CD14-positive monocyte (primary cell): ENCODE measurements at places on chromosomes 3 and 15.

DNA sequence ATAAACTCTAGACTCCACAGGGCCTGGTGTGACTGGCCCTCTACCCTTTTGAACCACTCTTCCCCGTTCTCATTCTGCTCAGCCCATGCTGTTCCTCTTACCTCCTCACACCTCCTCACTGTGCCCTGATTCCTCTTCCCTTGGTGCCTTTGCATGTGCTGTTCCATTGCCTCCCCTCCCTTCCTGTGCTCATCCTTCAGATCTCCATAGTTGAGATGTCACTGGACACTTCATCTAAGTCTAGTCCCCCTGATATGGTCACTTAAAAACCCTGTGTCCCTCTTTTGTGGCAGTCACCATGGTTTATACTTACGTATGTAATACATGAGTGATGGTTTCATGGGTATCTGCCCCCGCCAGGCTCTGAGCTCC lies 69.8 kb downstream of the LSM3 start:
- no peak for DNase-seq

GRCh38 chr3:55000546-55000945 lies 72.7 kb upstream of the LRTM1 start:
- DNase-seq: no peak

DNA sequence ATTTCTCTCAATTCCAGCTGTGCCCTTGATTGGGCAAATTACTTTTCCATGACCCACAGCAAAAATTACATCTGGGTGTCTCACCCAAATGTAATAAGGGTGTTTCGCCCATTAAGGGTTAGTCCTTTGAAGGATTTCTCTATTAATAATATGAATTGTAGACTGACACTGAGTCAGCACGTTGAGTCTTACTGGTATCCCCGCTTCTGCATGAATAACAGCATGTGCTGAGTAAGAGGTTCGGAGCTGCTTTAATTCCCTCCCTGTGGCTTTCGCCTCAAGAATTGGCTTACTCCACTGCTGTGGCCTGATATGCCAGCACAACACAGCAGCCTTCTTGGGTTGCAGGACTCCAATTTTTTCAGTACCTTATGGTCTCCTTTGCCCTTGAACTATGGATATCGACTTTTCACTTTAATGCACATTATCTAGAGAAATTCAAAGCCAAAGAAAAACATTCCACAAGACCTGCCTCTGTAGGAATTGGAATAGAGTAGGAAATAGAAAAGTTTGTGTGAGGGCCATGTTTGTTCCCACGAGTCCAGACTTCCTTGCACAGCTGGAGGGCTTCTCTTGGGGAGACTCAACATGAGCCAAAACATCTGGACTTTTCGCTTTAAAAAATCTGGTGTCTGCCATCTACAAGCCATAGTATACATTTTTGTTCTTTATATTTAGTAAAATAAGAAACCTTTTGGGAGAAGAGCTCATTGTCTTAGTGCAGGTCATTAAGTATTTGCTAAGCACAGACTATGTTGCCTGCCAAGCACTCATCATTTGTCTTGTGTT lies 20.7 kb upstream of the ERC2 start:
- DNase-seq: no peak

- DNase-seq: no peak
These were observed 103.8 kb upstream of the ADPGK start for GRCh38 chr15:72887376-72887775.

DNA sequence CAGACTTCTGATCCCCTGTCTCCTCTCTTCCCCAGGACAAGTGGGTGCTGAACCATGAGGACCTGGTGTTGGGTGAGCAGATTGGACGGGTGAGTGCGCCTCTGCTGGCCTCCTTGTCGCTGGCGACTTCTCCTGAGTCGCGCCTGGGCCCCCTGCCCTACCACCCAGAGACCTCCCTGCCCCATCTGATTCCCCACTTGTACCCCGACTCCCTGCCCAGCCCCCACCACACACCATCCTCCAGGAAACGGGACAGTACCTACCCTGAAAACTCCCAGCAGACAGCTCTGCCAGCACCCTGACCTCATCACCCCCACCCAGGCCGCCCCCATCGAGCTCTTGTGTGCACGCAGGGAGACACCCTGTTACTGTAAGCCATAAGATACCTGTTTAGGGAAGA lies 7.7 kb downstream of the FES start:
- DNase-seq: no peak

GRCh38 chr3:14872706-14873105 lies 53.9 kb downstream of the FGD5 start:
- DNase-seq: no peak

DNA sequence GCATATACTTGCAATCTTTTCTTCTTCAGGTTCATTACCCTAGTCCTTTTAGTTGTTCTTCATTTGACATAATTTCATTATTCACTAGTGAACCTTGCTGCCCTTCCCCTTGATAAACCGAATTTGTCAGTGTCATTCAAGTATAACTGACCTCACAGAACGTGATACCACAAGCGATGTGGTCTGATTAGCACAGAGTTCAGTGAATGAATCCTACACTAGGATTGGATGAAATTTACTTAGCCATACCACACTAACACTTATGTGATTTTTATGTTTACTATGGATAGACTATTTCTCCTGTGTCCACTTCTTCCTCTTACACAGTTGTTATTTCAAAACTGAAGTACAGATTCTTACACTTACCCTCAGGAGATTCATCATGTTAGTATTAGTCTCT lies 27.2 kb downstream of the CD86 start:
- DNase-seq: no peak

GRCh38 chr3:38549082-38549481 lies 52.9 kb downstream of the EXOG start:
- DNase-seq: no peak
